NCI-H1417 treated with DMSO at 0.1 percent for 48 hours (cell line): ENCODE measurements at places on chromosomes 13 and 19.

GRCh38 chr13:39942552-39943273 lies 287.3 kb downstream of the COG6 start:
- DNase-seq: no peak

GRCh38 chr13:31521435-31521834 lies 217.9 kb upstream of the RXFP2 start:
- DNase-seq: no peak

- DNase-seq: no peak
Observed at GRCh38 chr13:84812078-84812477, 929.8 kb upstream of the SLITRK1 start.

DNA sequence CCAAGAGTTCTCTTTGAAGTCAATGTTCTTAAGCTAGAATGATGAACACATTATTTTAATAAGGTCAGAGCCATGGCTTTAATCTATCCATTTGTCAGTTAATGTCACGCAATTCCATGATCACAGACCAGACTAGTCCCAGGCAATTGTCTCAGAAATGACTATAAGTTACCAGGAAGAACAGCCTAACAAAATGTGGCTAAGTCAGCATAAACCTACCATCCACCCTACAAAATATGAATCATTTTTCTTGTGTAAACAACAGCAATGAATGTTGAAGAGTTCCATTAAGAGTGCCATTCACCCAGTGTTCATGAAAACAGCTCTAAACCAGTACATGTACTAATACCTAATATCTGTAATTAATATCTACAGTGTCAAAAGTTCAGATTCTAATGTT lies 127.5 kb downstream of the KCTD12 start:
- DNase-seq: no peak

DNA sequence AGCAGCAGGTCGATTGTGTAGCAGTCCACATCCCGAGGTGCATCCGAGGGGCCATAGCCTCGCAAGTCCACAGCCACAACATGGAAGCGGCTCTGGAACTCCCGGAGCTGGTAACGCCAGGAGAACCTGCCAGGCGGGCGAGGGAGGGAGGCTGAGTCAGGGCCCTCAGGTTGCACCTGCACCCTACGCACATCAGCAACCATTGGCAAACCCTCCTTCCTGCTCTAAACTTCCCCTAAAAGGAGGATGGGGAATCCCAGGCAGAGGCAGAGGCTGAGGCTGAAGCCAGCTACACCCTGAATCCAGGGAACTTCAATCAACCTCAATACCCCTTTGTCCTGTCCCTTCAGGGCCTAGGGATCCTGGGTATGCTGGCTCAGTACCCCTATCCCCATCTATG lies 977 bp downstream of the EPHX3 start:
- DNase-seq: no peak

DNA sequence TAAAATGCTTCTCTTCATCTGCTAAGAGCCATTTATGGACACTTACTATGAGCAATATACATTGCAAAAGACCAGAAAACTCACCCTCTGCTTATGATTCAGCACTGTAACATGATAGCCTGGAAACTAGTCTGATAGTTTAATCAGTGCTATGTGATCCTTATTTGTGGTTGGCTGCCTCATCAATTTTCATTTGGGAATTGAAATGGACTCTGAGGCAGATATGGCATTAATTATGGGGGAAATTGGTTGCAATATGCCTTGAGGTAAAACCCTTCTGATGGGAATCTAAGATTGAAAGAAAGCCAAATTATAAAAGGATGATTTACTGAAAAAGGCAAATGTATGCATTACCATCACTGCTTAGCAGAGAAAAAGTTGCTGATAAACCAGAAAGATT lies 33.5 kb downstream of the FAM216B start:
- DNase-seq: no peak

DNA sequence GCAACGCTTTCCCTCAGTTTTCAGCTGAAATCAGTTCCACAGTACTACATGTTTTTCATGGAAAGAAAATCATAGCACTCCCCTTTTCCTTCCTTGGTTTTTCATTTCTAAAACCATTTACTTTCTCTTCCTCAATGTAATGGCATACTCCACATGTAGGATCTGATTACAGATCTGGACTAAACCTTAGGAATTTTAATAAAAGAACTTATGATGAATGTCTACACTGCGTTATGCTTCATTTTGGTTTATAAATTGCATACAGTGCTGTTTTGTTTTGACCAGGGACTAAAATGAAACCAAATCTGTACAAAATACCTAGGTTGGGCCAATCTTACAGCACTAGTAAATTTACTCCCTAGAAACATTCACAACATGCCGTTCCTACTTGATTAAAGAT lies 589.9 kb downstream of the TBC1D4 start:
- DNase-seq: no peak

DNA sequence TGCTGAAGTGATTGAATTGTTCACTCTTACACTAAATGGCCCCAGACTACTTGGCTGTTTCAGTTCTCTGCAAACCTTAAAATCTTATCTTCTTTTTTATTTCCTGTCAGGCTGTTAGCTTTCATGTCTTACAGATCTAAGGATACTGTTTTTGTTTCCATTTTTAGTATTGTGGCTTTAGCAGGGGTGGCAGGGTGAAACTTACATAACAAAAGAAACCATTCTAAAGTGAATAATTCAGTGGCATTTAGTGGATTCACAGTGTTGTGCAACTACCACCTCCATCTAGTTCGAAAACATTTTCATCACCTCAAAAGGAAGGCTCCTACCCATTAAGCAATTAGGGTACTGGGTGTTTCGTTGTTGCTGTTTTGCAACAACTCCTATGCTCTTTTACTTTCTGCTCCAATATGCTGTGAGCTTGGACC lies 19.8 kb downstream of the TMEM272 start:
- no peak for DNase-seq

DNA sequence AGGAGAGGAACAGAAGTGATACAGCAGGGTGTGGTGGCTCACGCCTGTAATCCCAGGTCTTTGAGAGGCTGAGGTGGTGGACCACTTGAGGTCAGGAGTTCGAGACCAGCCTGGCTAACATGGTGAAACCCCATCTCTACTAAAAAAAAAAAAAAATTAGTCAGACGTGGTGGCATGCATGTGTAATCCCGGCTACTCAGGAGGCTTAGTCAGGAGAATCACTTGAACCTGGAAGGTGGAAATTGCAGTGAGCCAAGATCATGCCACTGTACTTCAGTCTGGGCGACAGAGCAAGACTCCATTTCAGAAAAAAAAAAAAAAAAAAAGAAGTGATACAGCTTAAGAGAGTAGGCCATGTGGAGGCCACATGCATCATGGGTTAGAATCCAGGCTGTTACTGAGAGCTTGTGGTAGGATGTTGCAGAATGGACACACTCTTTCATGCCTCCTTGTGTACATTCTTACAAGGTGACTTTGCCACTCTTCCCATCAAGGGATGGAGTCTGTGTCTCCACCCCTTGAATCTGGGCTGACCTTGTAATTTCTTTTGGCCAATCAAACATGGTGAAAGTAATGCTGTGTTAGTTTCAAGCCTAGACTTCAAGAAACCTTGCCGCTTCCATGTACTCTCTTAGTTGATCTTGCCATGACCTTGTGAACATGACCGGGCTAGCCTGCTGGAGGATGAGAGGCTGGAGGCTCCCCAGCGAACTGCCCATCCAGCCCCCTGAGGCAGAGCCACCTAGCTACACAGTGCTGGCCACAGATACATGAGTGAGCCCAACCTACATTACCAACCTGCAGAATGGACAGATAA lies 12.3 kb downstream of the FAM187B start:
- no peak for DNase-seq

DNA sequence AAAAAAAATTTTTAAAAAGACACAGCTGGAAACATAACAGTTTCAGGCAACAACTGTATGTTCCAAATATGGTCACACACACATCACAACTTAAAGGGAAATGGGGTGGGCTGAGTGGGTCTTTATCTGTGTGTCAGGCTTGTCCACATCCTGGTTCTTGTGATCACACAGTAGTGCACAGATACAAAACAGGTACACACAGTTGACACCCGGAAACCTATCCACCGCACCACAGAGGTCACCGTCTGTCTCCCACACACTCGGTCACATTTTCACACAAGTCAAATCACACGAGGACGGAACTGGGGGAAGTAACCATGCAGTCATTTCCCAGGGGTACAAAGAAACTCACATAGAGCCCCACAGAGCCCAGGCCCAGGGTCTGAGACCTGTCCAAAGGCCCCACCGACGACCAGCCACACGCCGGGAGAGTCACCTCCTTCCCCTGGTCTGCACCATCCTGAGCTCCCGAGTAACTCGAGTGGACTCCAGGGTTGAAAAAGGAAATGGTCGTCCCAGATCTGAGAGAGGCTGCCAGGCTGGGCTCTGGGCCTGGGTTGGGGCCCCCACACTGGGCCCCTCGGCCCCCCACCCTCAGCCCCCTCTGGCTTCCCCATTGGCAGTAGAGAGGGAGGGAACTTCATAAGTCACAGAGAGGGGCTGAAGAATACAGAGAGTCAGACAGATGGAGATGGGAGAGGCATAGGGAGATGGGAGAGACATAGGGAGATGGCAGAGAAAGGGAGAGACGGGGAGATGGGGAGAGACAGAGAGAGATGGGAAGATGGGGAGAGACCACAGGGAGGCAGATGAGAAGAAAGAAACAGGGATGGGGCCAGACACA lies 1.3 kb upstream of the PPAN start:
- DNase-seq: no peak

GRCh38 chr13:112531263-112531794 lies 56.6 kb downstream of the TUBGCP3 start:
- no peak for DNase-seq

- DNase-seq: no peak
Observed at GRCh38 chr13:30810261-30810701, 74.9 kb downstream of the ALOX5AP start.

- DNase-seq: no peak
Observed at GRCh38 chr13:31175847-31176532, 14.3 kb upstream of the HSPH1 start.

- DNase-seq: no peak
Observed at GRCh38 chr19:39405958-39406655, 540 bp upstream of the ZFP36 start.

DNA sequence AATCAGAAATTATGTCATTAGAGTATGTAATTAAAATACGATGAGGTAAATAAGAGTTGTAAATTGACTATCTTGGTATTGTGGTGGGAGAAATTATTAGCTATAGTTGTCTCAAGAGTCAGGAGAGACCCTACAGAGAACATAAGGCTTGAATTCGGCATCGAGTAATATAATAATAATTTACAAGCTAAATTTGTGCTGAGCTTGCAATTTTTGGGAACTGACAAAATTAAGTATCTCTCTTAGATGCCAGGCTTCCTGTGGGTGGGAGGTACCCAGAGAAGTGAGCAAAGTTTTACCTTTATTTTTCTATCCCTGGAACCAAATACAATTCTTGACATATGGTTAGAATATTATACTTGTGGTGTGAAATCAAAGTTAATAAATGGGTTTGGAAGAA lies 1637.0 kb downstream of the EFNB2 start:
- DNase-seq: no peak

DNA sequence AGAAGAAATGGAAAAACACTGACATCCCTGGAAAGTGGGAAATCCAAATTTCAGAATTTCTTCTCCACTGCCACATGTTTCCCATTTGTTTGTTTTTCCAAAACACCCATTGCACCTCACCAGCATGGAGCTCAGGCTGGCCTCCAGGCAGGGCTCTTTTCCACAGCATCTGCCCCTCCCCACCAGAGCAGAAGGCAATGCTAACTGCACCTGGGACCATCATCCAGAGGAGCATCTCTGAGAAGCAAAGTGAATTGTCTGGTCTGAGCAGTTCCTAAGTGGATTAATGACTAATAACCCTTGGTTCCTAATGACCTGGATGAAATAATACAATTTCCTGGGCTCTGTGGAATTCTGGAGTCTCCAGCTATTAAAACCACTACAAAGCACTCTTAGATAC lies 8.8 kb upstream of the CYSLTR2 start:
- no peak for DNase-seq

DNA sequence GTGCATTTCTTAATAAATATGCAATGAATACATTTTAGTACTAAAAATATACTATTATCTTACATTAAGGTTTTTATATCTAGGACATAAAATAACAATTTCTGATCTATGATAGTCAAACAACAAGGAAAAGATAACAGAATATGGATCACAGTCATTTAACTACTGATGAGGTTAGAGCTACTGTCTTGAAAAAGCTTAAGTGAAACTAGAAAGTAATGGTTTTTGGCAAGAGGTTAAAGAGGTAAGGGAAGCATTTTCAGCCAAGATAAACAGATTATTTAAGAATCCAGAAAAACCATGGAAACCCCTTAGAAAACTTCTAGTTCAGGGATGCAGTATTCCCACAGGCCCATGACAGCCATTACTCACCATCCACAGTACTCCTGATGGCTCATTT lies 787.4 kb downstream of the DACH1 start:
- no peak for DNase-seq

GRCh38 chr13:111270765-111271698 lies 49.4 kb upstream of the TEX29 start:
- no peak for DNase-seq

GRCh38 chr19:15776991-15777970 lies 10.2 kb upstream of the OR10H5 start:
- DNase-seq: no peak

- peak; percentile 93 for DNase-seq
Observed at GRCh38 chr19:36014012-36014924, at the start of gene ALKBH6. TSS of gene ALKBH6 (minus strand) at chr19:36014213. CDS start at chr19:36013397, 816 bp downstream.

GRCh38 chr19:19192910-19193423 lies 909 bp downstream of the RFXANK start:
- no peak for DNase-seq

DNA sequence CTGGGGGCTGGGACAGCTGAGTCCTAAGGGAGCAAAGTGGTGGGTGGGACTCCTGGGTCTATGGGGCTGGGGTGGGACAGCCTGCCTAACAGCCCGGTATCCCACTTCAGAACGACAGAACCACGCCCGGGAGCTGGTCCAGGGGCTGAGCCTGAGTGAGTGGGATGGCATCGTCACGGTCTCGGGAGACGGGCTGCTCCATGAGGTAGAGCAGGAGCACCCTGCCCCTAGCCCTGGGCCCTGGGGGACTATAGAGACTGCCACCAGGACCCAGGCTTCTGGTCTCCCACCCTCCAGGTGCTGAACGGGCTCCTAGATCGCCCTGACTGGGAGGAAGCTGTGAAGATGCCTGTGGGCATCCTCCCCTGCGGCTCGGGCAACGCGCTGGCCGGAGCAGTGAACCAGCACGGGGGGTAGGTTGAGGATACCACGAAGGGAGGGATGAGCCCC lies 8.6 kb downstream of the SPHK2 start:
- no peak for DNase-seq

GRCh38 chr13:43583321-43583720 lies 203.5 kb downstream of the ENOX1 start:
- DNase-seq: no peak

GRCh38 chr19:3343619-3344502 lies 22.5 kb upstream of the NFIC start:
- DNase-seq: no peak

GRCh38 chr13:40792284-40793051 lies 3.1 kb downstream of the SLC25A15 start:
- no peak for DNase-seq

DNA sequence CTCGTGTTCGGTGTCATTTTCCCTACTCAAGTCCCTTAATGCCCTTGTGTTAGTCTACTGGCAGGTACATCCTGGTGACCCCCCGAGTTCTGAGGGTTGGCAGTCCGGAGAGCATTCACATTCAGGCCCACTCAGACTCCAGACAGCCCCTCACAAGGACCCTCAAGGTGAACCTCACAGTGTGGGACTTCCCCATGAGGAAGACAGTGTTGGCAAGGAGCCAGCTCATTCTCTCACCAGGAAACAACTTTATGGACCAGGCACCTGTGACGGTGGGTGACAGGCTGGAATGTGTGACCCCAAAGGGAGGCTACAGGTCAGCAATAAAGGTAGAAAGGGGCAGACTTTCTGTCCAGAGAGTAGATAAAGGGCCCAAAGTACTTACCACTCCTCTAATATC lies 24.5 kb downstream of the RDH8 start:
- no peak for DNase-seq
